ENCODE measurements at places on chromosomes 6 and 20.

DNA sequence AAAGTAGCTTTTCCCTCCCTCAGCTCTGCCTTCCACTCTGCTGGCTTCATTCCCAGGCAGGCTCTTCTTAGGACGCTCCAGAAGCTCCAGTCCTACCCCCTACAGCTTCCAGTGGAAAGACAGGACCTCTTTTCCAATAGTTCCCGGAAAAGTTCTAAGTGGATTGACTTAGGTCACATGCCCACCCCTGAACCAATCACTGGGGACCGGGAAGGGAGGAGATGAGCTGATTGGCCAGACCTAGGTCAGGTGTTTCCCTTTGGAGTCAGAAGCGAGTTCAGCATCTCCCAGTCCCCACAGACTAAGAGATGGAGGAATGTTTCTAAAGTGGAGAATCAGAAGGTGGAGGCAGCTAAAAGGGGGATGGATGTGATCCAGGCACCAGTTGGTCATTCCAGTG lies 62.9 kb upstream of the KCNG1 start:
- no peak for DNase-seq

GRCh38 chr6:111989743-111990142 lies 64.2 kb upstream of the CCN6 start:
- no peak for DNase-seq

DNA sequence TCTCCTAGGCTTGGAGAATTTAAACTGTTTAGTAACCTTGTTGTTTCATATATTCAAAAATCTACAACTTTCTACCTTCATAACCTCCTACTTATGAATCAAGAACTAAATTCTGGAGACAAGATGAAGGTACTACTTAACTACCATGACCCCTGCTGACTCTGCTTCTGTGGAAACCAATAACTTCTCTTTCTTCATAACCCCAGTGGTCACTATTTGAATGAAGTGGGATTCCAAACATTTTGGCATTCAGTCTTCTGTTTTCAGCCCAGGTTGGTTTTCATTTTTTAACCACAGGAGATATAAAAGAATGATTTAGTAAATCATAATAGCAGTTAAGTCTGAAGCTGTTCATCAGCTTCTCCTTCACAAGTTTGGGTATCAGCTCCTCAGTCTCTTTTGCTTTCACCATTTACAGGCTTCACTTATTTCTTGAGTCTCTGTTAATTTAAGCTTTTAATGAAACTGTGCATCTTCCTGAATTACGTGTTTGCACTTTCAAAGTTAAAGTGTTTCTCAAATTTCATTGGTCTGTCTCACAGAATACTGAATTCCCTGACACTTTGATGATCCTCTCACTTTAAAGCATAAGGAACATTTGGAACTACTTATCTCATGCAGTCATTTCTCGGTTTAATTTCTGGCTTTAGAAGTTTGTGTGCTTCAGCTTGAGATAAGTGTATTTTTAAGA lies 9.5 kb downstream of the SENP6 start:
- no peak for DNase-seq

DNA sequence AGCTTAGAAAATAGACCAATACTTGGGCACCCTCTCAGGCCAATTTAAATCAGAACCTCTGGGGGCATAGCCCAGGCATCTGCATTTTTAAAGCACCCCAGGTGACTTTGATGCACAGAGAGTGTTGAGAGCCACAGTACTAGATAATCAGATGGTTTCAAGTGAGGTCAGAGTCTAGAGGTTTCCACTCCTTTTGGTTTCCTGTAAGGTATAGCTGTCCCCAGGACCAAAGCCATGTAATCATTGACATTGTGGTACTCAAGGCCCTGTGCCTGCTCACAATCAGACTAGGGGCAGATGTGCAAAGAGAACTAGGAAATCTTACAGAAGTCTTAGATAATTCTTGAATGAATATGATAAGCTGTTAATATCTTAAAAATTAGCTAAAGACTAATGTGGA lies 9.1 kb downstream of the FILIP1 start:
- DNase-seq: no peak

- DNase-seq: no peak
Observed at GRCh38 chr20:3010985-3011723, 32.3 kb upstream of the GNRH2 start.

DNA sequence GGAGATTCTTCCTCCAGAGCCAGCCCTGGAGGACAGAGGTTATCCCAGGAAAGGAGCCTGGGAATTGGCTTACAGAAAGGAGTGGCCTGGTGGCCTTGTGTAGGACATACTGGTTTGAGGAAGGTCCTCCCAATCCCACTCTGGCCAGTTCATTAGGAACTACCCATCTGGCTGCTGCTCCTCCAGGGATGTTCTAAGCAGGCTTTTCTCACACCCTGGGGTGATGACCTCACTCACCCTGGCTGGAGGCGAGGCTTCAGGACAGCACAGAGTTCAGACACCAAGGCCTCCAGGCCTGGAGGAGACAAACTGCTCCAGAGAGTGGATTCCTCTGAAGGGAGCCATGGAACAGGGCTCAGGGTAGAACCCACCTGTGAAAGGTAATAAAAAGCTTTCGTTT lies 8.9 kb downstream of the GNMT start:
- no peak for DNase-seq

DNA sequence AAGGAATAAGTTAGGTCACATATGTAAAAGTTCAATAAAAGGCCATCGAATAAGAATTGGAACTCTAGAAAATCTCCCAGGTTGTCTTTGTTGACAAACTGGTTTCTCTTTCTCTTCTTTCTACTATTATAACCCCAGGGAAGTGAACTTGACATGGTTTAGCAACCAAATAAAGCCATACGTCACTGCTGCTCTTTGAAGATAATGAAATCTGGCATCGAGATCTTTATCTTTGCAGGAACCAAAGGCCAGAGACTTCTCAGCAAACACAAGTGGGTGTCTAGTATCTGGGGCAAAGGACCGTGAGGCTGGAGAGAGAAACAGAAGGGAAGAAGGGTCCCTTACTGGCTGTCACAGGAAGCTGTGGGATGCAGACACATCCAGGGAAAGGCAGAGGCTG lies 286.7 kb upstream of the CDYL start:
- DNase-seq: no peak

- DNase-seq: no peak
Observed at GRCh38 chr6:69926745-69927144, 60.4 kb downstream of the COL19A1 start.

DNA sequence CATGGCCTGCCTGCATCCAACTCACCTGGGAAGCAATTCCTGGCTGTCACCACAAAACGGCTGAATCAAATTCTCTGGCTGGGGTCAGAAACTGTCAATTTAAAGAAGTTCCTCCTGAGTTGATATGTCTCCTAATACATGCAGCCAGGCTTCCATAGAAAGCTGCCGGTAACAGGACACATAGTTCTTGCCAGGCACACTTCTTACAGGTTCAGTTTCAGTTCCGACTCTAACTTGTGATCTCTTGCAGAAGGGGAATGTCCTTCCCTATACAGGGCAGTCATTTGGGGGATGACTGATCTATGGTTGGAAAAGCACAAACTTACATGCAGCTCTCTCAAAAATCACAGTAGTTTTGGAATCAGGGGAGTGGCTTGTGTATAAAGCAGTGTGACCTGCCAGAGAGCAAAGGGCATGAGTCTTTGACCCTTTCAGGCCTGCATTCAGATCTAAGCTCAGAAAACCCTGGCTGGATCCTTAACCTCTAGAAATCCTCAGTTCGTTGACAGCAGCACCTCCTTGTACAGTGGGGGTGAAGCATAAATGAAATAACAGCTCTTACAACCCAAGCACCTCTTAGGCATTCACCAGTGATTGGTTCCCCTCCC lies 195.6 kb downstream of the SCP2D1 start:
- no peak for DNase-seq

DNA sequence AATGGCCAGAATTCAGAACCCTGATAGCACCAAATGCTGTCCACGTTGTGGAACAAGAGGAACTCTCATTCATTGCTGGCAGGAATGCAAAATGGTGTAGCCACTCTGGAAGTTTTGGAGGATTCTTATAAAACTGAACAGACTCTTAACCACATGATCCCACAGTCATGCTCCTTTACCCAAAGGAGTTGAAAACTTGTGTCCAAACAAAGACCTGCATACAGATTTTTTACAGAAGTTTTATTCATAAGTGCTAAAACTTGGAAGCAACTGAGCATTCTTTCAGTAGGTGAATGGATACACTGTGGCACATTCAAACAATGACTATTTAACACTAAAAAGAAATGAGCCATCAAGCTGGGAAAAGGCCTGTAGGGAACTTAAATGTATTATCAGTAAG lies 32.5 kb downstream of the PREP start:
- DNase-seq: no peak

DNA sequence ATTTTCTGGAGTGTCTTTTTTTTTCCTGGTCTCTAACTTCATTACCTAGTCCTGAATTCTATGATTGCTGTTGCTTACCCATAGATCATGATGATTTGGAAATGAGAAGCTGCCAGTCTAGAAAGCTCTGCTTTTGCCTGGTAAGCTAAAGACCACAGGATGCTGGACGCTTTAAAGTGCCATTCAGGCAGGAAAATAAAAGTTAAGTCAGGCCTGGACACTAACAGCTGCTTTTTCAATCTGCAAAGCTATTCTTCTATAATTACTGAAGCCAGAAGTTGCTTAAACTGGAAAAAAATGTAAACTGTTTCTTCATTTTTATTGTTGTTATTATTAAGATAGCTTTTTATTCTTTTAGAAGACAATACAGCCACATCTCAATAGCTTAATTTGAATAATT lies 129.8 kb upstream of the SPACA1 start:
- DNase-seq: no peak

- no peak for DNase-seq
Observed at GRCh38 chr6:14035071-14035847, 82.3 kb upstream of the CD83 start.

DNA sequence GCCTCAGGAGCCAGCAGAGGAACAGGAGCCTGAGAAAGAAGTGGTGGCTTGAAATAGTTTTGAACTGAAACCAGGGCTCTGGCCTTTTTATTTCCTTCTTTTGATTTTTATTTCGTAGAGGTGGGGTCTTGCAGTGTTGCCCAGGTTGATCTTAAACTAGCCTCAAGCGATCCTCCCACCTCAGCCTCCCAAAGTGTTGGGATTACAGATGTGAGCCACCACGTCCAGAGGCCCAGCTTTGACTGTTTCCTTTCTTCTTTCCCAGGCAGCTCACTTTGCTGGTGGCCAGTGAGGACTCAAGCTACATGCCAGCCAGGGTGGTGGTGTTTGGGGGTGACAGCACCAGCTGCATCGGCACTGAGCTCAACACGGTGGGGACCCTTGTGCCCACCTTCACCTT lies 20.5 kb downstream of the CUL9 start:
- no peak for DNase-seq

GRCh38 chr6:147449405-147450161 lies 58.9 kb upstream of the SAMD5 start:
- no peak for DNase-seq

DNA sequence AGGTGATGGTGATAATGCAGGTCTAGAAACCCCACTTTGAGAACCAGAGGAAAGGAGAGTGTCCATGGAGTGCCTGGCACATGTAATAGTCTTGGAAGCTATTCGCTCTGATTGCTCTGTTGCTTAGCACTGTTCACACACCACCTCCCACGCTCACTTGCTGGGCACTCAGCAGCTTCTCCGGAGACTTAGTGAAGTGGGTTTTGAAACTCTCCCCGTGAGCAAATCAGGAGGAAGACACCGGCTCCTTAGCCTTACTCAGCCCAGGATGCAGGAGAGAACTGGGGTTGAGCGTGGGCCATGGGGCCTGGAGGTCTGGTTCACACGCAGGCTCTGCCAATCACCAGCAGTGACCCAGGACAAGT lies 22.2 kb downstream of the BMP7 start:
- no peak for DNase-seq

DNA sequence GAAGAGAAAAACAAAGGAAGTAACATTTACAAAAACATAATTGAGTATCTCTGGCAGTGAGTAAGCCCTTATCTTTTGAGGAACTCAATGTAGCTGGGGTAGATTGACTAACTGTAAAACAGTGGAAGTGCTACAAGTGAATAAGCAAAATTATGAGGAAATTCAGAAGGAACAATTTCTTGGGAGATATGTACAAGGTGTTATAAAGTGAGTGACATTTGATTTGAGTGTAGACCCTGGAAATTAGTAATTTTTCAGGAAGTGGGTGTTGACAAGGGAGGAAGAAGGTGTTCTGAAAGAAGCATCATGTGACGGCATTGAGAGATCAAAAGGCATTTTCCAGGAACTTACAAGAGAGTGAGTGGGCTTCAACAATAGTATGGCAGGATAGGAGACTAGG lies 22.2 kb downstream of the XRN2 start:
- DNase-seq: no peak

DNA sequence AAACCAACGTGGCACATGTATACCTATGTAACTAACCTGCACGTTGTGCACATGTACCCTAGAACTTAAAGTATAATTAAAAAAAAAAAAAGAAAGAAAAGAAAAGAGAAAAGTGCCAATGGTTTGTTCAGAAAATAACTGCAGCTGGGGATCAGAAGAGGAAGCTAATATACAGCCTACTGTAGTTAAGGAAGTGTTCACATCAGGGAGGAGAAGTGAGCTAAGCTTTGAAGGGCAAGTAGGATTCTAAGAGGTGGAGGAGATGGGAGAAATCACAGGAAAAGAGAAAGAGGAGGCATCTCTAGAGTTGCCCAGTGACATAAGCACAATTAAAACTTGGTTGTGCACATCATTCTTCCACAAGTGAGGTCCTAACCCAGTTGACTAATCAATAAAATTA lies 214.4 kb upstream of the DTNBP1 start:
- DNase-seq: no peak

- DNase-seq: no peak
Observed at GRCh38 chr6:155171747-155172449, 91.9 kb upstream of the CLDN20 start.

- DNase-seq: no peak
Observed at GRCh38 chr6:42514745-42515144, 49.1 kb upstream of the UBR2 start.

Data from stimulated activated CD8-positive, alpha-beta memory T cell treated with anti-CD3 and anti-CD28 coated beads, Interleukin-12 subunit alpha, Interleukin-12 subunit beta, amount 100 ng/mL, for 1 hour (primary cell).